ENCODE measurements at places on chromosomes 12 and 14.

GRCh38 chr12:47591795-47592194 lies 114.0 kb downstream of the RPAP3 start:
- DNase-seq, result no peak

GRCh38 chr14:55088356-55088755 lies 36.9 kb downstream of the MAPK1IP1L start:
- DNase-seq, result no peak

GRCh38 chr14:97311411-97311810 lies 514.2 kb downstream of the VRK1 start:
- no peak for DNase-seq

DNA sequence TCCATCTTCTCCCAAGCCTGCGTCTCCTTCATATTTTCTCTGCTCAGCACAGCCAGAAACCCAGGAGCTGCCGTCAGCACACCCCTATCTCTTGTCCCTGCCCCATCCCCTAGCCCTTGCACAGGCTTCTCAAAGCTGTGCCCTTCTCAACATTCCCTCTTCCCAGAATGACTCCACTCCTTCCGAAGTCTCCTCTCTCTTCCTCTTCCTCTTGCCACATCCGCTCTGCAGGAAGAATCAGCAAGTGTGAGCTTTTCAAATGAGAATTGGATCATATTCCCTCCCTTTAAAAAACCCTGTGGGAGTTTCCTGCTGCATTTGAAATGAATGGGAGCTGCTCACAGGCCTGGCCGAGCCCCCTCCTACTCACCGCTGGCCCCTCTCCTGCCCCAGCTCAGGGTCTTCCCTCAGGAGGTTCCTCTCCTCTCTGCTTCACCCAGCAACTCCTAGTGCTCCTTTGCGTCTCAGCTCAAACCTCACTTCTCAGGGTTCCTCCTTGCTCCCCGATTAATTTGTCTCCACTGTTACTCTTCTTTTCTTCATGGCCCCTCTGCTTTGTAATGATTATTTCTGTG lies 528.5 kb upstream of the CCDC196 start:
- DNase-seq, result no peak

- DNase-seq, result no peak
Measured at GRCh38 chr12:2654741-2655140, 140.0 kb upstream of the FKBP4 start.
